Left hindlimb (tissue), 1 donor: ENCODE measurements at places on chromosomes 5 and 9.
A peak's percentile ranks its signal among the peaks of the same experiment; 100 is the strongest.

- DNase-seq = no peak
These were observed 4.2 kb downstream of the DOCK2 start for GRCh38 chr5:169641253-169641652.

DNA sequence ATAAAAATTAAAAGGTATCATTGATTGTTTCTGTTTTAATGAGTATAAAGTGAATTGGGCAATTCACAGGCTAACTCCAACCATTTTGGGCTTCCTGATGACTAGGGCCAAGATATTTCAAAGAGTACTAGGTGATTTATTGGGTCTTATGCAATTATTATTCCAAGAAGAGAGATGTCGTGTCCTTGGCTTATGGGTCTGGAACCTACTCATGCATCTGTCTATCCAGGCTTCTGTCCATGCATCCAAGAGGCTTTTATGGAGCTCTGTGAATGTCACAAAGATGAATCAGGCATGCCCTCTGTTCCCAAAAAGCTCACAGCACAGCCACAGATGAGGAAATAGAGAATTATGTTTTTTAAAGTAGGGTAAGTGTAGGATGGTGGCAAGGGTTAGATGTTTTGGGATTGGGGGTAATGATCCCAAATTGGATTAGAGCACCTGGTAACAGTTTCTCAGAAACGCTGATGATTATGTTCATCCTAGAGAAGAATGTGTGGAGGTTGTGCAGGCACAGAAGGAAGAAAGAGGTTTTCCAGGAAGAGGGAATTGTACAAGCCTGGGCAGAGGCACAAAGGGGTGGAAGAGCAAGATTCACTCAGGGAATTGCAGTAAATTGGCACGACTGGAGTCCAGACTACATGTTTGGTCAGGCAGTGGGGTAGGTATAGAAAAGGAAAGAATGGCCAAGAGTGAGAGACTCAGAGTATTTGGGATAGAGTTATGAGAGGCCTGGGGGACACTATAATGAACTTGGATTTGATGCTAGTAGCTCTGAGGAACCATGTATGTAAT lies 83.0 kb upstream of the TNC start:
- DNase-seq = no peak

DNA sequence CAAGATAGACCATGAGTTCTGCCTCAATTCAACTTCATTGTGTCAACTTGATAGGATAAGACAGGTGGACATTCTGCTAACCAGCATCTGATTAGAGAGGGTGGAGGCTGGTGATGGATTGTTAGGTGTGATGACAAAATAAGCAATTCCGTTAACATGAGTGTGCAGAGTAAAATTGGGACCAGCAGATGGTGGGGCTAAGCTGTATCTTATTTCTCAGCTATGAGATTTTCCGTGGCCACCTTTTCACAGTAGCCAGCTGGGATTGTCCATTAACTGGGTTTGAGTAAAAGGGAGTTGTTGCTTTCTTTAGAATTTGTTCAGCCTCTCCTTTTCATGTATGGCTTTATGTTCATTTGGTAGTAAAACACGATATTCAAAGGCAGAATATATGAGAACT lies 28.8 kb upstream of the TAL2 start:
- no peak for DNase-seq

- no peak for DNase-seq
These were observed 13.1 kb downstream of the PAPPA start for GRCh38 chr9:116166713-116167112.

DNA sequence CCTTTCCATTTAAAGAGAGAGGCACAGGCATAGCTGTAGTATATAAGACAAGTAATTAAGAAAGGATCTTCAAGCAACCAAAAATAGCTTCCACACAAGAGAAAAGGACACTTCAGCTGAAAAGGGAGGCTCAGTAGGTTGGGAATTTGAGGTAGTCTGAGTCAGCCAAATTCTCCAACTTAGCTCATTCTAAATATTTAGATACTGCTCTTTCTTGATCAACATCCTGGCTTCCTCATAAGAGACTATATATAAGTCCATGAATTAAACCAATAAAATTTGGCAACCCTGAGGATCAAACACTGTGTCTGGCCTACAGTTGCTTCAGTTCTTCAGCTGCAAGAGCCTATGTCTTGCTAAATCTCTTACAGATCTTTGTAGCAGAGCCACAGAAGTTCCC lies 17.8 kb downstream of the HINT1 start:
- DNase-seq = no peak

- no peak for DNase-seq
These were observed 88.5 kb upstream of the SLC25A48 start for GRCh38 chr5:135745897-135746500.

DNA sequence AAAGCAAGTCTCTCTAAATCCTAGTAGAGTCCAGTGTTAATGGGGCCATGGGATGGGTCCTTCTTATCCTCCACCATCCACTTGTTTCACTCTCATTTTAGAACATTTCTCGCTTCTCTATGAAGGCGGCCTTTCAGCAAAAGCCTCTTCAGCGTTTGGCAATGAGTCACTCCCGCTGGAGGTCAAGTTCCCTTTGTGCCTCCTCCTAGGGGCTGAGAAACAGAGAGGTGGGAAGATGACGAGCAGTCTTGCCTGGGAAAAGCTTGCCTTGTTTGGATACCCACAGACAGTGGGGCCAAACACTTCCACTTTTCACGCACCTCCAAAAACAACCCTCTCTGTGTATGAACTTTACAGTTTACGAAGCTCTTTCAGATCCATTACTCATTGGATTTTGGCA lies 168.8 kb downstream of the GABBR2 start:
- no peak for DNase-seq

- no peak for DNase-seq
These were observed 17.6 kb downstream of the NDUFS6 start for GRCh38 chr5:1818784-1819183.

GRCh38 chr5:160169326-160169725 lies 50.1 kb upstream of the PWWP2A start:
- no peak for DNase-seq

DNA sequence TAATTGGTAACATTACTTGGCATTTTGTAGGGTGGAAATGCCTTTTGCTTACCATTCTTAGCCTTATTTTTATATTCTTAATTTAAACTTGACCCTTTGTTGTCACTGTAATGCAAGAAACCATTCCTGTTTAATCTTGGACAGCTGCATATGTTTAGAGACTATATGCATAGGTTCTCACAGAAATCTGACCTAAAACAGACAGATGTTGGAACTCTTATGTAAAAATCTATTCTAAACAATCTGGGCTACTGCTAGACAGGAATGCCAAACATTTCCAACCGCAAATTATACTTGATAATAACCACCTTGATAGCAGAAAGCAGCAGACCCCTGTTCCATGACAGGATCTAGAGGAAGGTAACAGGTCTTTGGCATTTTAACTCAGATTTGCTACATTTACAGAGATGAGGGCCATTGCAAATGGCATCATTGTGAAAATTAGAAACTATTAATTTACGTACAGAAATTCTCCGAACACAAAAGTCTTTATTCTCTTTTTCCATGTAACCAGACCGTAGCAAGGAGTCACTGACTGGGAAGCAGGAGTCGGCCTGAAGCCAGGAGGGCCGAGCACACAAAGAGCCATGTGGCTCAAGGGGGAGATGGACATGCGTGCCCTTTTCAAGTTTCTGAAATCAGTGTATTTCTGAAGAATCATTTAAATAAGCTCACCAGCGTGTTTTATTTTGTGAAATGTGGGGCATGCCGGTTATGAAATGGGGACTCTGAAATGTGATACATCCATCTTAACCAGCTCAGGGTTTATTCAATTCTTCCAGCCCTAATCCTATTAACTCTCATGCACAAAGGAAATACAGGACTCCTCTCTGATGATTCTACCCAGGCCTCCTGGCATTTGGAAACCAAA lies 139.3 kb downstream of the AOPEP start:
- DNase-seq = peak; percentile 42

GRCh38 chr5:106019261-106019660 lies 1651.5 kb downstream of the EFNA5 start:
- DNase-seq = no peak

DNA sequence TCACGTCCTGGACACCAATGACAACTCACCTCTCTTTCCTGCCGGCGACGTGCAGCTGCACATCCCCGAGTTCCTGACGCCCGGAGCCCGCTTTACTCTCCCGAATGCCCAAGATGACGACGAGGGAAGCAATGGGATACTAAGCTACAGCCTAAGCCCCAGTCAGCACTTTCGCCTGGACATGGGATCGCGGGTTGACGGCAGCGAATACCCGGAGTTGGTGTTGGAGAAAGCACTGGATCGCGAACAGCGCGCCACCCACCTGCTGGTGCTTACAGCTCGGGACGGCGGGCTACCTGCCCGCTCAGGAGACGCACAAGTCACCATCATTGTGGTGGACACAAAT lies 1.1 kb downstream of the PCDHAC1 start:
- DNase-seq = no peak

GRCh38 chr5:97006454-97007060 lies 70.7 kb downstream of the LNPEP start:
- no peak for DNase-seq

GRCh38 chr5:58922461-58923171 lies 339.7 kb downstream of the RAB3C start:
- peak; percentile 84 for DNase-seq

DNA sequence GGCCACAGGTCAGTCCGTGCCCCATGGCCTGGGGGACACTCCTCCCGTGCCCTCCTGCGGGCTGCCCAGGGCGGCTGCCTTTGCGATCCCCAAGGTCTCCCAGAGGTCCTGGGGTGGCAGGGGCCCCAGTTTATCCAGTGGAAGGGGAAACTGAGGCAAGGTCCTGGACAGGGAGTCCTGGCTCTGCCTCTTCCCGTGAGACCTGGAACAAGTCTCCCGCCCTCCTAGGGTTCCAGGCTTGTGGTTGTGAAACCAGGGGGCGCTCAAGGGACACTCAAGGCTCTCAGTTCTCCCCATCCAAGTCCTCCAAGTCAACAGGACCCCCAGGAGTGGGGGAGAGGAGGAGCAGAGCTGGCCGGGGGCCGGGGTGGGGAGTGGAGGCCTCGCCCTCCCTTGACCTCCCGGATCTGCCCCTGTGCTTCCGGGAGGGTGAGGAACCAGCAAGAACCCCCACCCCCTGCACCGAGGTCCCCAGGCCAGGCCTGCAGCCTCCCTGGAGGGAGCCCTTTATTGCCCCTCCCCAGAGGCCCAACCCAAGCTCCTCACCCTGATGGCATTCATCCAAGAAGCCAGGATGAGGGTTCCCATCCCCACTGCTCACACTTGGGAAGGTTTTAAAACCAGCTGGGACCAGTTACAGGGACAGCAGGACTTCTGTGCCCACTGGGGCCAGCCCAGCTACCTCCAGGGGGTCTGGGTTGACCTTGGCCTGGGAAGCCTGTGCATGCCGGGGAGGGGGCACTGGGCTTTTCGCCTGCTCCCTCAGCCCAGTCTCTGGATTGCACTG lies 24.7 kb upstream of the TMEM250 start:
- no peak for DNase-seq

- DNase-seq = no peak
These were observed 35.0 kb downstream of the ANGPTL2 start for GRCh38 chr9:127087411-127087810.

DNA sequence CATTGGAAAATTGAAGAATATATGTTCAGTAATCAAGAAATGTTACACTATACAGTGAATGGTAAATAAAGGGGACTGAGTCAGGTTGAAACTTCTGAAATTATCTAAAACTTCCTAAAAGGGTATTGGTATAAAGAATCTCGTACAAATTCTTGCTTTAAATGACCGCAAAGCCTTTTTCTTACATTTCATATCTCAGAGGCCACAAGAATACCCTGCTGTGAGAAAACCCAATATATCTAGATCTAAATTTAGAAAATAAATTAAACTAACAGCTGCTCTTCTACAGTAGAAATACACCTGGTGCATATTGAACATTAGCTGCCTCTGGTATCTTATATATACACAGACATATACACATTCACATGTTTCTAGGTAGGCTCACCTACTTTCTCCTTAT lies 221.7 kb downstream of the PCSK5 start:
- no peak for DNase-seq

DNA sequence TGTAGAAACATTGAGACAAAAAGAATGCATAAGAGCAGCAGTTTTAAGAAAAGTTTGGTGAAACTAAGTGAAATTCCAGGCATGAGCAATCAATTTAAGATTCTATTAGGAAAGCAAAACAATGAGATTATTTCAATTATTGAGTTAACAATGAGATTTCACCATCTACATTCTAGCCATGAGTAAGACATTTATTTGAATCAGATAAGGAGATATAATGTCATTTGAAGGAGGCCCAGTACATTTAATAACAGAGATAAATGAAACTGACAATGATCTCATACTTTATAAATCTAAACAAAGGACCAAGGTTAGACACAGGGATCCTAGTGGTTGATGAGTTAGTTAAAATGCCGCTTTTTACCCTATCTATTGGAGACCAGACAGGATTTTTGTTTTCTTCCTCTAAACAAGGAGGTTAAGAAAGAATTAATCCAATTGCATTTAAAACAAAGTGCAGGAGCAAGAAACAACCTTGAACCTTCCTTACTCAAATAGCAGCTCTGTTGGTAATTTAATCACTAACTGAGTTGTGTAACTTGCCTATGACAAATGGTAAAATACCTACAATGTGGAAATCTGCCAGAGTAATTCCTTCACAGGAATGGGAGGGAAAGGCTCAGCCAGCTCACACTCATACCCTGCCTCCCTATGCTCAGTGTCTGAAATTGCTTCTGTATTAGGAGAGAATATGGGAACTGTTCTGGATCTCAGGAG lies 103.5 kb upstream of the NR3C1 start:
- no peak for DNase-seq

- DNase-seq = no peak
These were observed 1020.4 kb downstream of the CDH18 start for GRCh38 chr5:18967637-18968036.

DNA sequence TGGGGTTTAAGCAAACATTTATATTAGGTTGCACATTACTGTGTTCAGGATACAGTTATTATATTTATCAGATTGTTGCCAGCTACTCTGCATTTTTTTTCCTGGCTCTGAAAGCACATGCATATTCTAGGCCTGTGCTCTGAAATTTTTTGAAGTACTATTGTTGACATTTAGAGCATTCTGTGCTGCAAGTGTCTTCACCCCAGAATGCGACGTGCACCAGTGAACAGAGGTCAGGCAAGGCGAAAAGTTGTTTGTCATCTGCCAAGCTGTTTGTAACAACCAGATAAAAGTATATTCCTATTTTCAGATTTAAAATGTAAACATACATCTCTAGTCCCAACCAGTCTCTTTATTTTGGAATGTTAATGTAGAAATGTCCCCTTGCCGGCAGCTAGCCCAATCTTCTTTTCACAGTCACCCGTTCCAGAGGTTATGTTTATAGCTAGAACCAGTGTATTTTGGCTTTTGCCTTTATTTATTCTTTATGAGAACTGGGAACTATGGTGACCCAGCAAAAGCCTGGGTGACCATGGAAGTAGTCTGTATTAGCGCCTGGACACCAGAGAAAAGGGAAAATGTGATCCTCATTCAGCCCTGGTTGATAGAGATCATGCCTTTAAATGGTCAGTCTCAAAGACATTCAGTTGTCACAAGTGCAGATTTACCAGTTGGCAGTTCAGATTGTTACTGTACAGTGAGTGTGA lies 84.6 kb downstream of the NDUFAF2 start:
- DNase-seq = no peak

- no peak for DNase-seq
These were observed 22.4 kb downstream of the SPINK5 start for GRCh38 chr5:148085977-148086705.

- DNase-seq = no peak
These were observed 34.4 kb upstream of the PIK3R1 start for GRCh38 chr5:68181039-68181599.
